ENCODE measurements at places on chromosomes 7 and 10.

- no peak for DNase-seq
Measured at GRCh38 chr10:5691786-5692185, 7.1 kb downstream of the TASOR2 start.

DNA sequence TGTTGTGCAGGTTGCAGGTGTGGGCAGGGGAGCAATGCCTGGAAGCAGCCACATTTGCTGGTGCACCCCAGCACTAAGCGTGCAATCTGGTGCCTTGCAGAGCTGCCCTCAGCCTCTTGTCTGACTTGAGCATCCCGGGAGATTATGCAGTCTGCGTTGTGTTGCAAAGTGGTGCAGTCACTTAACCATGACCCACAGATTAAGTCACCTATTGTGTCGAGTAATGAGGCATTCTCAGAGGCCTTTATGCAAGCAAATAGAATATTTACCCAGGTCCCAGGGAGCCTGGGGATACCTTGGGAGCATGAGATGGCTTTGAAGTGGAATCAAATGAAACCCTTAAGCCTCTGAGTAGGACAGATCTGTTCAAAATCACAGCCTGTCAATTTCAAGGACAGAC is 529.0 kb downstream of the TYW1 start:
- no peak for DNase-seq

DNA sequence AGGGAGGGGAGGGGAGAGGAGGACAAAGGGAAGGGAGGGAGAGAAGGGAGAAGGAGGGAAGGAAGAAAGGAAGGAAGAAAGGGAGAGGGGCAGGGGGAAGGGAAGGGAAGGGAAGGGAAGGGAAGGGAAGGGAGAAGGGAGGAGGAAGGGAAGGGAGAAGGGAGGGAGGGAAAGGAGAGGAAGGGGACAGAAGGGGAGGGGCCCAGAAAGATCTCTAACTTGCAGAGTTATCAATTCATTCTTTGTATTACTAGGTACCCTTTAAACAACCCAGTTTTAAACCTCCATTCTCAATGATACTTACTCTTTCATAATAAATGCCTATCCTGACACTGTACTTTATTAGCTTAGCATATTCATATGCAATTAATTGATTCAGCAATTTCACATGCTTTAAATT is 192.0 kb downstream of the ELMO1 start:
- no peak for DNase-seq

- DNase-seq, result no peak
Measured at GRCh38 chr10:84685047-84685660, 356.8 kb downstream of the CCSER2 start.

DNA sequence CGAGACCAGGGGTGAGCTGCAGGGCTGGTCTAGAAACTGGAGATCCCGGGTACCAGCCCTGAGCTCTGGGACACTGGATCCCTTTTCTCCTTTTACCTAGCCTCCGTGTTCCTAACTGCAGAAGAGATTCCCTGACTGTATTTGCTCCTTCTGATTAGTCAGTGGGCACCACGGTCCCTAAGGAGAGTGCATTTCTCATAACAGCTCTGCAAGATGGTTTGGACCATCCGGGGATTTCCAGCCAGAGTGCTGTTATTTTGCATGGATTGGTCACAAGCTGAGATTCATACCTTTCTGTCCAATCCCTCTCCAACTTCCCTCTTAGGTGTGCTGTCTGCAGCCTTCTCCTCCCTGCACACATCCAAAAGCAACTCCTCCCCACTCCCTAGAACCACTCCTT is 122.6 kb downstream of the MYL10 start:
- DNase-seq, result no peak

GRCh38 chr7:91068136-91068795 is 196.0 kb upstream of the FZD1 start:
- DNase-seq, result no peak

DNA sequence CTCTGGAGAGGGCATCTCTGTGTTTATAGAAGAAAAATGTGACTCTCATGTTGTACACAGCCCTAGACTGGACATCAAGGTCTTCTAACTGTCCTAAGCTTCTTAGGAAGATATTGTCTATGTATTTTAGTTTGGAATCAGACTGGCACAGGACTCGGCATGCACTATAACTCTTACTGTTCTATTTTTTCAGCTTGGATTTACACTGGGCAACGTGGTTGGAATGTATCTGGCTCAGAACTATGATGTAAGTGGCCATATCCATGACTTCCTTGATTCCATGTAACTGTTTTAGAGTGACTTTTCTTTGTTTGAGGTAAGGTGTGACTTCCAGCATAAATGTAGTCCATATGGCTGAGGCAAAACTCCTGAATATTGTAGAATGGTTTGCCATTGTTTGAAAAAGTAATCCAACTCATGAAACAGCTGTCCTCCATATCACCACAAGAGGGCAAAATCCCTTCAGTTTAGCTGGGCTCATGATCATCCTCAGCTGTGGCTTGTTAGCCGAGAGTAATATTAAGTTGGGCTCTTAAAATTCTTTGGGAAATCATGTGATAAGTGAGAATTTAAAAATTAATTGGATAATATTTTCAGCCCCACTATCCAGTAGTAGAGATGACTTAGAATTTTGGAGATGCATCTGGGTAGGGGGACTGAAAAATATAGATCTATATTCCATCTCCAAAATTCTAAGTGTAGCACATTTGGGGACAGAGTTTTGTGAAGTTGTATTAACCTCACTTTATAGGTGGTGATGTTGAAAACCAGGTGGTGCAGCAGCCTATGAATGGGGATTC is 10.4 kb downstream of the STMP1 start:
- no peak for DNase-seq

DNA sequence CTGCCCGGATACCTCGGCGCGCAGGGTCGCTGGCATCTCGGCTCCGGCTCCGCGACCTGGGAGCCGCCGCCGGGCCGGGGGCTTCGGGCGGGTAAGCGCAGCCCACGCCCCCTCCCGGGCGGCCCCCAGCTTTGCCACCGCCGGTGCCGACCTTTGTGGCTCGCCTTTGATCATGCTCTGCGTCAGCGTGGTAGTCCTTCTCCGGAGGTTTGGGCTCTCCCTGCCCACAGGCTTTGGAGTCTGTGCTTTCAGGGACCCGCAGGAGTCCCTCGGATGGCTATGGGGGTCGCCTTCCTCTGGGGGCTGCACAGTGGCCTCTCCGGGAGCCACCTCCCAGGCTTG is 7.3 kb downstream of the ATP6V1F start:
- no peak for DNase-seq

- DNase-seq, result no peak
Measured at GRCh38 chr10:95355301-95355700, 64.5 kb upstream of the PDLIM1 start.
